H54 (cell line): ENCODE measurements at places on chromosomes 16 and 17.
A peak's percentile ranks its signal among the peaks of the same experiment; 100 is the strongest.

GRCh38 chr17:28379814-28380801 is 8.6 kb downstream of the SARM1 start:
- no peak for DNase-seq

DNA sequence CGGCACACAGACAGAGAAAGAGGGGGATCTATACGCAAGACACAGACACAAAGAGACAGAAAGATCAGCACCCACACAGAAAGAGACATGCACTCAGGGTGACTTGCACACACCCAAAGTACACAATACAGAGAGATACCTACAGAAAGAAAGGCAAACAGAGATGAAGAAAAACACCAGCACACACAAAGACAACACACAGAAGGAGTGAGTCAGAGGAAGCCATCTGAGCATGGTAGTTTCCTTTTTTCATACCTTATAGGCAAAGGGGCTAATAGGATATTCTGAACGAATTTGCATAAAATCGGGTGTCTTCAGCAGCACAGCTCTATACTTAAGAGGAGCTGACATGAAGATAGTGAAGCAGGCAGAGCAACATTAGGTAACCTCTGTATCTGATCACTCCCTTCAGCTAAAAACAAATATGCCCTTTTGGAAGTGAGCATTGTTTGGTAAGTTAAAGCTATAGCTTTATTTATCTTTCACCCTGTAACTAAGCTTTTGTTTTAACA is 198.6 kb downstream of the AATF start:
- DNase-seq = no peak

GRCh38 chr17:44287651-44288050 is 19.7 kb upstream of the SLC4A1 start:
- DNase-seq = no peak

- no peak for DNase-seq
These were observed 683 bp upstream of the SLC7A6 start for GRCh38 chr16:68263559-68264127.

- DNase-seq = peak; percentile 71
These were observed 13.2 kb upstream of the KLHDC4 start for GRCh38 chr16:87778830-87779579.

- peak; percentile 82 for DNase-seq
These were observed 3.9 kb downstream of the SPATA20 start for GRCh38 chr17:50550661-50551432.

DNA sequence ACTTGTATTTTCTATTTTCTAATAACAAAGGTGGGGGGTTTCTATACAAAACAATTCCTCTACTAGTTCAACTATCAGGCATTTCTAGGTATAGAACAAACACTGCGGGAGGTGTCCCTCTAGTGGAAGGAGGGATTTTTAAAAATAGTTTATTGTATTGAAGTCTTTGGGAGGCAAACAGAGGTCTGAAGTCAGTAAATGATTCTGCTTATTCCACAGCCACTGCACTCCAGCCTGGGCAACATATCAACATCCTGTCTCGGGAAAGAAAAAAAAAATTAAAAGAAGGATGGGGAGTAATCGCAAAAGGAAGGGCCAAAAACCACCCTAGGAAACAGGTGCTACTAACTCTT is 648 bp upstream of the ERCC4 start:
- DNase-seq = no peak

DNA sequence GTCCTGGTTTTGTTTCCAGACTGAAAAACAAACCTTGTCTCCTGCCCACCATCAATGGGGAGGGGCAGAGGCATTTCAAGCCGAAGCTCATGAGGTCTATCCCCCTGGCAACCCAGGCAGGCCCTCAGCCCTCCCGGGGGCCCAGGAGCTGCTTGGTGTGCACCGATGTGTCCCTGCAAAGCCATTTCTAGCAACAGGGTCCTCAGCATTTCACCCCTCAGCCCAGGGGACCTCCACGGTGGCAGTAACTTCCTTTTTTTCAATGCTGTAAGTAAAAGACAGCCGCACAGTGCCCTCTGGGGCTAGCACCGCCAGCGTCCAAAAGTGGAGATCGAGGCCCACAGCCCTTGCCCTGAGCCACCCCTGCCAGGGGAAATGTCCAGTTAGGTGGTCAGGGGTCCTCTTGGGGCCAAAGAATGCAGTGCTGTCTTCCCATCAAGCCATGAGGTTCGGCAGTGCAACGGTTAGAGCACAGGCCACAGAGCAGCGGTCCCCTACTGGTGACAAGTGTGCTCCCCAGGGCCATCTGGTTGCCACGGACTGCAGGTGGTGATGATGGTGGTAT is 79.9 kb downstream of the LITAF start:
- DNase-seq = no peak

DNA sequence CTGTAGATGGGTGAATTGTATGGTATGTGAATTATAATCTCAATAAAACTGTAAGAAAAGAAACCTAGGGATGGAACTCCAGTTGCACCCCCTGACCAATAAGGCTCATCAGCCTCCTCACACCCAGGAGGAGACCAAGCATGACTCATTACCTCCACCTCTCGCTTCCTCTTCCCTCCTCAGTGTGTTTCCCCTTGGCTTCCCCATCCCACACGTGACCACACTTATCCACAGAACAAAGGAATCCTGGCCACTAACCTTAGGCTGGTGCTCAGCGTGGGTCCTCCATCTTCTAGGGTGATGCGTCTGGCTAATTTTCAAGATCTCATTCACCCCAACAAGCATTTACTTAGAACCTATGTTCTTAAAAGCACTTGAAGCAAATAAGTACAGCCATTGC is 36.2 kb upstream of the MAP3K14 start:
- no peak for DNase-seq

DNA sequence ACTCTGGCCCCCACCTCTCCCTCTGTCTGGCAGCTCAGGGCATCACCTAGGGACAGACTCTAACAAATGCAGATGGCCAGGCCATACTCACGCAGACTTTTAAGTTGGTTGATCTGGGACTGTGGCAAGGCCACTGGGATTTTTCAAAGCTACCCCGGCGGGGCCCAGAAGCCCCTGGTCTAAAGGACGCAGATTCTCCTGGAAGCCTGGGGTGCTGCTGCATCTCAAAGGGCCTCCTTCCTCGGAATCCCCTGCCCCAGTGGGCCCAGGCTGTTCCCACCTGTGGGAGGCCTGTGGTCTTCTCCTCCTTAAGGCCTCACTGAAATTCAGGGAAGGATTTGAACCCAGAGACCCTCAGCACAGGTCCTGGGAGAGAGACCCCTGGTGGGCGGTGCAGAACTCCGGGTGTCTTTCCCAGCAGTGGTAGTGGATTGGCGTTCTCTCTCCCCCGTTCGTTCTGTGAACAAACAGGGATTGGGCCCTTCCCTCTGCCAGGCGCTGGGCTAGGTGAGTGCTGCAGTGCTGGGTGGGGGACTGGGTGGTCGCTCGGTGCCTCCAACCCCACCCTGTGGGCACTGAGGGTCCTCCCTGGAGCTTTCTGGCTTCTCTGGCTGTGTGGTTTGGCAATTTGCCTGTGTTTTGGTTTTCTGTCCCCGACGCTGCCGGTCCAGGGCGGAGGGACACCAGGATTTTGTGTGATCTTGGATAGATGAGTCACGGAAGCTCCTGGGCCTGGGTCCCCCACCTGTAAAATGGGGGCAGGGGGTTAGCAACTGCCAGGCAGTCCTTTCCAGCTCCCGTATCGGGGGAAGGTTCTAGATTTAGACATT is 160.5 kb upstream of the GSE1 start:
- no peak for DNase-seq
